ENCODE measurements at places on chromosomes 3 and 15.

DNA sequence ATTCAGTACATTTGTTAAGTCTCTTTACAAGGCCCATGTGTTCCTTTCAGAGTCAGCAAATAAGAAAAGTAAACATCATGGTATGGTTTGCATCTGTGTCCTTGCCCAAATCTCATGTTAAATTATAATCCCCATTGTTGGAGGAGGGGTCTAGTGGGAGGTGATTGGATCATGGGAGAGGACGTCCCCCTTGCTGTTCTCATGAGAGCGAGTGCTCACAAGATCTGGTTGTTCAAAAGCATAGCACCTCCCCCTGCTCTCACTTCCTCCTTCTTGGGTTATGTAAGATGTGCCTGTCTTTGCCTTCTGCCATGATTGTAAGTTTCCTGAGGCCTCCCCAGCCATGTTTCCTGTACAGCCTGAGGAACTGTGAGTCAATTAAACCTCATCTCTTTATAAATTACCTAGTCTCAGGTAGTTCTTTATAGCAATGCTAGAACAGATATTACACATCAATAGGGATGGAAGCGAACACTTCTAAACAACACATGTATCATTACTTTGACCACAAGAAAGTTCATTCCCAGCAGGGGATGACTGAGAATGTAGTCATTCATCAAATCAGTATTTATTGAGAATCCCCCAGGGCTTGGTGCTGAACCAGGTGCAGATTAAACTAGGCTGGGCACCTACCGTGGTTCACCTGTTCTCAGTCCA is 4.1 kb downstream of the EFCAB12 start:
- no peak for DNase-seq

DNA sequence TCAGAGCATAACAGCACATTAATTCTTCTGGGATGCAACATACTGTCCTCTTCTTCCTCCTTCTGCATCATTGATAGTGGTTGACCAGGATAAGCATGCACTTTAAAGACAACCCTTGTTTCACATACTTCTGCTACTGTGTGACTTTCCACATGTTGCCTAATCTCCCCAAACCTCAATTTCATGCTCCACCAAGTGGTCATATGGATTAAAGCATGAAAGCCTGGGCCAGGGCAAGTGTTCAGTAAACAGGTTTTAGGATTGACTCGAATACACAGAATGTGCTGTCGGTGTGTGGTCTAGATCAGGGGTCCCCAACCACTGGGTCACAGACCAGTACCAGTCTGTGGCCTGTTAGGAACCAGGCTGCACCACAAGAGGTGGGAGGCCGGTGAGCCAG is 22.5 kb upstream of the BFSP2 start:
- DNase-seq, result peak; percentile 32

GRCh38 chr3:39146611-39147591 is 6.5 kb downstream of the CSRNP1 start:
- DNase-seq, result peak; percentile 89

- no peak for DNase-seq
Observed at GRCh38 chr3:52373676-52374075, 57.6 kb downstream of the DNAH1 start.

DNA sequence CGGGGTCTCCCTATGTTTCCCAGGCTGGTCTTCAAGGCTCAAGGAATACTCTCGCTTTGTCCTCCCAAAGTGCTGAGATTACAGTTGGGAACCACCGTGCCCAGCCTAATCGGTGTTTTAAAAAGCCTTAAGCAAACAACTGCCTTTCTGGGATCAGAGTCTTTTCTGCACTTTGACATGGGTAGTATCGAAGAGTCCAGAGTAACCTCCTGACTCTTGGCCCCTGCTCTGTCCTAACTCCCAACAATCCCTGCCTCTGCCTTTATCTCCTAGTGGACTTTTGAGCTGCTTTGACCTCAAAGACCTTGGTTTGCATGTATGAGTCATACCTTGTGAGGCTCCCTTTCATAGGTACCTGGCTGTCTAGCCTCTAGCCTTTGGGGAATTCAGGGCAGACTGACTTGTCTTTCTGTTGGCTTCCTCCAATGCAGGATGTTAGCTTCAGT is 21.0 kb upstream of the HACD2 start:
- peak; percentile 85 for DNase-seq

DNA sequence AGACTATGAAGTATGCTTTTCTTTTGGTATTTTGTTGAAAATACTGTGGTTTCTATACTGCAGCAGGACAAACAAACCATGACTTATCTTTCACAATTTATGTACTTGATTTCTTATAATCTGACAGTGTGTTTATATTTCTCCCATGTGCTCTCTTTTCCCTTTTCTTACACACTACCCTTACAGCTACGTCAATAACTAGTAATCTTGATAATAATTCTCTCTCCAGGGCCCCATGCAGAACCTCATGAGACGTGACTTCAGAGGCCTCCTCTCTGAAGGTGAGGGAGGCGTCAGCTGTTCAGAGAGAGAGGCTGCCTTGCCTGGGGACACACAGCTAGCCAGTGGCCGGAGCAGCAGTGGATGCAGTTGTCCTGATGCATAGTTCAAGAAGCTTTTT is 35.9 kb downstream of the KY start:
- no peak for DNase-seq

- DNase-seq, result no peak
Observed at GRCh38 chr15:67085818-67086636, 20.6 kb downstream of the SMAD3 start.

GRCh38 chr15:67724691-67725375 is 100.5 kb upstream of the SKOR1 start:
- DNase-seq, result no peak

DNA sequence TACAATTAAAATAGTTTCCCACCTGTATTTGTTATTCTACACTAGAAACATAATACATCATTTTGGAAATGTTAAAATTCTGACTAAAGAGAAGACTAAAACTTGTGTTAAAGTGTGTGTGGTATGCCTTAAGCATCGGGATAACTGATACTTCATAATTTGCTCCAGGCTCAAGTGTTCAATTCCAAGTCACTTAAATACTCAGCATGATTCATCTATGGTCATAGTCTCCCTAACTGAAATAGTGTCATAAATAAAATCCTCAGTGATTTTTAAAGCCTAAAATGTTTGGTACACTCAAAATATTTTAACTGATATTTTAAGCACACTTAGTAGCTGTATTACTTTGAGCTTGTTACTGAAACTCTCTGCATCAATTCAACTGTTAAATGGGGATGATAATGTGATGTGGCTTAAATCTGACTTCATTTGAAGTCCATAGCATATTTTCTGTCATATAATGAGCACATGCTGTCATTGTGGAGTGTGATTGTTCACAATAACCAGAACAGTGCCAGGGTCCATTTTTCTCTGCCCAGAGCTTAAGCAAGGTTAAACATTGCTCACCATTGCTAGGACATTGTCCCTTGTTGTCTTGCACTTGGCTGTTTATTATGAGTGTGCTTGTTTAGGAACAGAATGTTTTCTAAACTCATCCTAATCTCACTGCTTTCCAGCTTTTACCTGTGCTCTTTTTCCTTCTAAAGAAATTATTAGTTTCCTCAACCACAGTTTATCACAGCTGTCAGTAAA is 122.2 kb downstream of the KLHL25 start:
- DNase-seq, result no peak

DNA sequence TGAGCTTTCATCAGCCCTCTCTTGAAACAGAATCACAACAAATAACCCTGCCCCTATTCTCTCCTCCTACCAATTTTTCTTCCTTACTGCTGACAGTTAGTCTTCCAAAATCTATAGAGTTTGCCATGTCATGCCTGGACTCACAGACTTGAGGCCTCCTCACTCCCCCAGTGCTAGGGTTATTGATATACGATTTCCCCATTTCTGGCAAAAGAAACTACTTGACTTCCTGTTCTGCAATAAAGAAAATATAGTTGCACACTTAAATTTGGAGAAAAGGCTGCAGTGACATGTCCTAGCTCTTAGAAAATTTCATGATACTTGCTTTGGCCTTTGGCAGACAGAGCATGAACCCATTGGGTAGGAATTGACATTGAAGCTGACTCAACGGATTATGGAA is 75.9 kb downstream of the CYP19A1 start:
- DNase-seq, result no peak

- no peak for DNase-seq
Observed at GRCh38 chr3:45137656-45138181, 8.5 kb downstream of the CDCP1 start.

- DNase-seq, result no peak
Observed at GRCh38 chr3:191347228-191347627, 16.9 kb upstream of the UTS2B start.

DNA sequence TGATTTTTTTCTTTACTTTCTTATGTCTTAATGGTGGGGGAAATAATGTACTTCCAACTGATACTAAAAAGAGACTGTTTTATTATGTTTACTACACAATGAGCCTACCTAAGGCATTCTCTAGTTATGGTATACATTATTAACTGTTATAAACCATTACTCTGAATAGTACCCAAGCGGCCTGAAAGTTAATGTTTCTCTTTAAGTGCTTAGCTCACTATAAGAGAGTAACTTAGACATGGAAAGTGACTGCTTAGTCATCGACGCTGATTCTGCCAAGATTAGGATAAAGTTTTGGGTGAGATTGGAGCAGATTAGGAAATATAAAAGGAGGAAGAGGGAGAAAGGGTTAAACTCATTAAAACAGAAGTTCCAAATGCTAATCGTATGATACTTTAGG is 365.0 kb downstream of the NLGN1 start:
- DNase-seq, result no peak

GRCh38 chr3:43558171-43558570 is 63.6 kb downstream of the ANO10 start:
- DNase-seq, result no peak

- no peak for DNase-seq
Observed at GRCh38 chr3:185402561-185402960, 39.6 kb downstream of the MAP3K13 start.

GRCh38 chr3:138097192-138098172 is 17.9 kb downstream of the DZIP1L start:
- no peak for DNase-seq

DNA sequence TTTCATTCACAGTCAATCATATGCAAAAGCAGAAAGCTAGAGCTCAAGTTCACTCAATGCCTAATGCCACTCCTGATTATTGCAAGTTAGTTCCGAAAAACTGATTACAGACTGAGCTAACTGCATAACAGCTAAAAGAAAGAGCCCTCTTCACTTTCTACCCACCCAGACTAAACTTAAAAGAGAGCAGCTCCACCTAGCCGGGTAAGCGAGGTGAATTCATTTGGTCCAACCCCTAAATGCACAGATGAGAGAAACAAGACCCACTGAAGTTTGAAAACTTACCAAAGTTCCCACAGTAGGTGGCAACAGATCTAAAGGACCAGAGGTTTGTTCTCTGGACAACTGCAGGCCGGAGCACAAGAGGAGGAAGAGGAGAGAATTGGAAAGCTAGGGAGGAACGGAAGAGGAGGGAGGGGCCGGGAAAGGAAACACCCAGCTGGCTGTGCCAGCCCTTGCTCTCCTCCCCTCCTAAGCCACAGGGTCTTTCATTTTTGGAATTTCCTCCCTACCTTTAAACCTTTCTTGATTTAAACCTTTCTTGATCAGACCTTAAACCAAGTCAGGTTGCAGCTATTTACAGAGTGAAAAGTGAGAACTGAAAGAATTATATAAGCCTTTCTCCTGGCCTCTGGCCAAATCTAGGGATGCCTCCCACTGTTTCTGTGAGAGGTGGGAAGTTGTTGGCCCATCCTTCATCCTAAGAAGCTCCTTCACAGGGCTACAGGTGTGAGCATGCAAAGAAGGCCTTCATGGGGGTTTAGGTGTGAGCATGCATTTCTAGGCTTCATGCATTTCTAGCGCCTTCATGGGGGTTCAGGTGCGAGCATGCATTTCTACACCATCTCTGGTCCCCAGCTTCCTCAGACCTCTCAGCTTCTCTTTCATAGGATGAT is 114.7 kb upstream of the LMOD3 start:
- no peak for DNase-seq

GRCh38 chr15:40358471-40359353 is 693 bp downstream of the DISP2 start:
- DNase-seq, result no peak

DNA sequence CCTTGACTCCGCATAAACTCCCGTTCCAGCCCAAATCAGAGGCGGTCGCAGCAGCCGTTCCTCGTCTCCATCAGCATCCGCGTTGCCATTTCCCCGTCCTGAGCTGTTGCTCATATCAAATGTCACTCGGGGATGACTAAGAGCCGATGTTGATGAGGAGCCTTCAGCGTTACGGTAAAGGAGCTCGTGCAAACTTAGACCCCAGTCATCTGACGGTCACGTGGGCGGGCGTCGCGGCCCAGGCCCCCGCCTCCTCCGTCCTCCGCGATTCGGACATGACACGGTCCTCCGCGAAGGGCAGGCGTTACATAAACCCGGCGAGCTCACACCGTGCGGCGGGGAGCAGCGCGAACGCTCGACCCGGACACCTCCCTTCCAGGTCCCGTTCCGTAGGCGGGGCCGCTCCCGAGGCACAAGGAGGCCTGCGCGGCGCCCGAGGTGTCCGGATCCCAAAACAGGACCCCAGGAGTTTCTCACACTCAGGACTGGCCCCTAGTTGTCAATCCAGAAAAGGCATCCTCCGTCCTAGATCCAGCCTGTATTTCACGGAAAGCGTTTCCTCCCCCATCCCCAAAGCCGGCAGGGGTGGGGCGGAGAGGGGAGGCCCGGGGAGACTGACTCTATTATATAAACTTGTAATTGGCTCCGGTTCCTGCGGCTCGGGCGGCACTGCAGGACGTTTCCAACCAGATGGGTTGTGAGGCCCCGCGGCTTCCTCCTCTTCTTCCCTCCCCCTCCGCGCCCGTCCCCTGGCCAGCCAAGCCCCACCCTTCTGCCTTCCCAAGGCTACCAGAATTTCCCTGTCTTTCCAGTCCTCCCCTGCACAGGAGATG is 100.0 kb upstream of the IGF1R start:
- DNase-seq, result peak; percentile 75

DNA sequence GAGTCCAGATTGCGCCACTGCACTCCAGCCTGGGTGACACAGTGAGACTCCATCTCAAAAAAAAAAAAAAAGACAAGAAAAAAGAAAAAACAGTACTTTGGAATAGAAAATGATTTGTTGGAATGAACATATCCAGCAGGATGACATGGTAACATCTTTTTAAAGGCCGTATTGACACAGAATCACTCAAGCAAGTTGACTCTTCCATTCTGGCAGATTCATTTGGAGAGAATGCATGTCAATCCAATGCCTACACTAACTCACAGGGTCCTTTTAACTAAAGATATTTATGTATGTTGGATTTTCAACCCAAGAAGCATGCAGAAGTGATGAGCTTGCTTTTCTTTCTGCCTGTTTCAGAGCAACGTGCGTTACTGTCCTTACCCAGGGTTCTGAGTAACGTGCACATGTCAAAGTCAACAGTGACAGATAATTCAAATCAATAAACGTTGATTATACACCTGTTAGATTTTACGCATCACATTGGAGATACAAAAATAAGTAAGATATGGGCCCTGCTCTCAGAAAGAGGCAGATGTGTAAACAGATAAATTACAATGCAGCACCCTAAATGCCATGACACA is 77.1 kb upstream of the FNDC3B start:
- DNase-seq, result no peak

- DNase-seq, result no peak
Observed at GRCh38 chr3:69876073-69876472, 123.5 kb upstream of the SAMMSON start.

GRCh38 chr3:61520966-61521628 is 40.3 kb upstream of the PTPRG start:
- DNase-seq, result no peak

GRCh38 chr3:173055228-173055933 is 85.7 kb downstream of the SPATA16 start:
- no peak for DNase-seq

Data from SW480 (cell line).